ENCODE measurements at places on chromosomes 16 and 17.

GRCh38 chr17:35773679-35774425 lies 13.2 kb downstream of the C17orf50 start:
- no peak for DNase-seq

DNA sequence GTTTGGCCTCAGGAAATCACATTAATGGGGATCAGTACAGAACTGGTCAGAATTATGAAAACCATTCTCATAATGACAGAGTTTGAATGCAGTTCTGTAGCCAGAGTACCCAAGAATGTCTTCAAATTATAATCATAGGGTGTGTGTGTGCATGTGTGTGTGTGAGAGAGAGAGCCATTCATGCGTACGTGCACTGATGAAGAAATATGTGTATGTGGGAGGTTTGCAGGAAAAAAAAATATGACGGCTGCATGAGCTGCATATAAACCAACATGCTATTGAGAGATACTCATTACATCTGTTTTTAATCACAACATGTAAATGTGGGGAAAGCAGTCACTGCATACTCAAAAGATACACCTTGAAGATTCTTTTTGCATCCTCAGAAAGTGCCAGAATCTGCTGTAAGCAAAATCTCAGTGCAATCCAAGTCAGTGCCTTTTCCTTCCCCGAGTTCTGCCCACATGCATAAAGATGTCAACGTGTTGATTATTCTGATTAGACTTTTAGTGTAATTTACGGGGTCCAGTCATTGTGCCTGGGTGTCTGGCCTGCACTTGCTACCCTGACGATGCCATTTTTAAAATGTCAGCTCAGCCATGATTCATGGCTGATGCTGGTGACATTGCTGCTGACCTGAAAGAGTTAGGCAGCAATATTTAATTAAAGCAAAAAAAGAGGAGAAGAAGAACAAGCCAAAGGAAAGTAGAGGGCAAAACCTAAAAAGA lies 378.7 kb upstream of the ZFHX3 start:
- no peak for DNase-seq

- DNase-seq, result peak; percentile 12
Measured at GRCh38 chr16:57186872-57187854, 1.0 kb downstream of the RSPRY1 start.

GRCh38 chr17:39981207-39981741 lies 667 bp downstream of the PSMD3 start:
- DNase-seq, result no peak

DNA sequence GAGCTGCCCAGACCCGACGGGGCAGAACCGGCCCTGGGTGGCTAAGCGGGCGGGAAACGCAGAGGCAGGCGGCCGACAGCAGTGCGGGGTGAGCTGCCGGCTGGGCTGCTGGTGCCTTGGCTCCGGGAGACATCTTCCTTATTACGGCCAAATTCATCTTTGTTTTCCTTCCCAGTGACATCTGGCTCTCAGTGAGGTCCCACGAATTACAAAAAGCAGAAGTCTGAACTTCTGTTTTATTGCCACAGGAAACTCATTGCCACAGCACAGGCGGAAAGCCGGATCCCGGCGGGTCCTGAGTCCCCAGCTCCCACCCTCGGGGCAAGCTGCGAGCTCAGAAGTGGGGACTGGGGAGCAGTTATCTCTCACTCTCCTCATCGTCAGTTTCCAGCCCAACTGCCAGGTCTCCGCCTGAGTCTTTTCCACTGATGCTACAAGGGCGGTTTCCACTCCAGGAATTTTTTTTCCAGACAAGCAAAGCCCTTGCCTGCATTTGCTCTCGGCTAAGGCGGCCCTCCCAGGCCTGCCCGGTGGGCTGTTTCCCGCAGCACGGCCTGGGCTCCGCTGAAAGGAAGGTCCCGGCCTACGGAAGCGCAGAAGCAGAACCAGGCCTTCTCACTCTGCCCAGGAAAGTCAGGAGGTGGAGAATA lies 40.3 kb downstream of the CBFA2T3 start:
- DNase-seq, result no peak

GRCh38 chr16:54407596-54407995 lies 121.0 kb upstream of the IRX3 start:
- peak; percentile 84 for DNase-seq

DNA sequence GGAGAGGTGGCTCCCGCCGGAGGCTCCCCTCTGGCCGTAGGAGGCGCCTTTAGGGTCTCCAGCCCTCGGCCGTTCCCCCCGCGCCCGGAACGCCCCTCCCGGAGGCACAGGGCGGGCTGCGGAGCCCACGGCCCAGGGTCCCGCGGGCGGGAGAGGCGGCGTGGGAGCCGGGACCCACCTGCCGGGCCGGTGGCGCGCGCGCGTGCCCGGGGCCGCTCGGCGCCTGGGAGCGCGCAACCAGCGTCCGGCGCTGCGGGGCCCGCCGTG lies at the start of gene MIF4GD:
MIF4GD (minus strand) TSS at position 266 of the 267 bp plus-strand sequence. CDS start 1,036 bp downstream, outside the sequence.
- DNase-seq, result no peak

DNA sequence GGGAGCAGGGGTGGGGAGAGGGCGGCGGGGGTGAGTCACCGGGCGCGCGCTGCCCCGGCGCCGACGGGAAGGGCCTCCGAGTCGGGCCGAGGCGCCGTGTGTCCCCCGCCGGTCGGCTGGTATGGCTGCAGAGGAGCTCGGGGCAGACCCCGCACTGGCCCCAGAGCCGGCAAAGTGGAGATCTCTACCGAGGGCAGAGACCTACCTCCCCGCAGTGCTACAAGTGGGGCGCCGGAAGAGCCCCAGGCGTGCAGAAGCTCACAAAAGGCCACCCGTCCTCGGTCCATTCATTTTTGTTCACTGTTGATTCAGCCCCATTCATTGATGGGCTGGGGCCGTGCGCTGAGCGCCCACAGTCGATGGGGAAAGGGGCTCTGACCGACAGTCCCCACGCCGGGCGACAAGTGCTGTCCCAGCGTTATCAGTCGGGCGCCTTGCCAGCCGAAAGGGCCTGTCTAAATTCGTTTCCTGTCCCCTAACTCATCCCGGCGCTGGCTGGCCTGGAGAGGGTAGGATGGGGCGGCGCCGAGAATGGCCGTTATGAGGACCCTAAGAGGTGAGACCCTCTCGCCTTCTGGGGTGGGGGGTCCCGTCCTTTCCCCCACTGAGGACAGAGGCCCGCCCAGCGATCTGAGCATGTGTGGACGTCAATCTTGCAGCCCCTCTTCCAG lies 709 bp upstream of the ENO3 start:
- peak; percentile 60 for DNase-seq

GRCh38 chr16:67226295-67226803 lies 581 bp upstream of the TMEM208 start:
- no peak for DNase-seq
